ENCODE measurements at places on chromosomes 1 and 21.

DNA sequence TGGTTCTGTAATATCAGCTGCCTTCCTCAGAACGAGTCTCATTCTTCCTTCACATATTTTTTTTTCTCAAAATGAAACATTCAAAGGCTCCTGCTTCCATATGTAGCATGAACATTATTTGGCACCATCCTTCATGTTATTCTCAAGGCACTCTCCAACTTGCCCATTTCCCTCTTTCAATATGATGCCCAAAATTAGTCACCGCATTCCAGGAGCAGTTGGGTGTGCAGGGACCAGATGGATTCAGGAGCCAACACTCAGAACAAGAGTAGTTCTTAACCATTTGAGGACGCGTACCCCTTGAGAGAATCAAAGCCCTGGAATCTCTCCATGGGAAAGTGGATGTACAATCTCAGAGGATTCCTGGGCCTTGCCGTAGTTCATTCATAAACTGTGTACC lies 50.3 kb downstream of the KCNK1 start:
- no peak for DNase-seq

DNA sequence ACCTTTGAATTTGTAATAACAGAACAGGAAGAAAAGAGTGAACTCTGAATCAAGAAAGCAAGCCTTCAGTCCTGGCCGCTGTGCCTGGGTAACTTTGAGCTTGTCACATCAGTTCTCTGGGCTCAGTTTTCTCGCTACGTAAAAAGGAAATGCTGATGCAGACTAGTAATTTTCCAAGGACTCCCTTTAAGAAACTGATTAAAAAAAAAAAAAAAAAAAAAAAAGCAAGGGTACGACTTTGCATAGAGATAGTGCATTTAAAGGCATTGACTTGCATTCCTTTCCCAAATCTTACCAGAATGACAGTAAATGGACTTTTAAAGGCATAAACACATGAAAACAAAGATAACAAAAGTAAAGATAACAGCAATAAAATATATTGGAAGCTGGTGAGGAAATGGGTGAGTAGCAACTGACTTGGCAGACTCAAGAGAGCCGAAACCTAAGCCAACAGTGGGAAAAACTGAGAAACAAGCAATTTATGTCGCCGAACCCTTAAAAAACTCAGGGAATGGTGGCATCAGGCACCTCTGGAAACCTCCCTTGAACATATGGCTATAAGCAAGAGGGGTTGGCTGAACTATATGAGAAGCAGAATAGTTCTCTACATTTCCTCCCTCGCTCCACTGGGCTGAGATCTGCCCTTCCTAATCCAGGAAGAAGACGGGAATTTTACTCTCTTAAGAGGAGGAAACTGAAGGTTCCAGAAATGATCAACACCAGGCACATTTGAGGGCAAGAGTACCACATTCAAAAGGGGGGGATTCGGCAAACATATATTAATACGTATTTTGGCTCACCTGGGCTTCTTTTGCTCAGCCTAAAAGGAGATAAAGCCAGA lies 189.2 kb downstream of the CDC7 start:
- no peak for DNase-seq

- no peak for DNase-seq
These were observed 242.6 kb downstream of the PTPRU start for GRCh38 chr1:29478879-29479278.

GRCh38 chr1:201053155-201053860 lies 29.8 kb upstream of the KIF21B start:
- DNase-seq: no peak

GRCh38 chr1:179968994-179969919 lies 14.6 kb downstream of the CEP350 start:
- no peak for DNase-seq

DNA sequence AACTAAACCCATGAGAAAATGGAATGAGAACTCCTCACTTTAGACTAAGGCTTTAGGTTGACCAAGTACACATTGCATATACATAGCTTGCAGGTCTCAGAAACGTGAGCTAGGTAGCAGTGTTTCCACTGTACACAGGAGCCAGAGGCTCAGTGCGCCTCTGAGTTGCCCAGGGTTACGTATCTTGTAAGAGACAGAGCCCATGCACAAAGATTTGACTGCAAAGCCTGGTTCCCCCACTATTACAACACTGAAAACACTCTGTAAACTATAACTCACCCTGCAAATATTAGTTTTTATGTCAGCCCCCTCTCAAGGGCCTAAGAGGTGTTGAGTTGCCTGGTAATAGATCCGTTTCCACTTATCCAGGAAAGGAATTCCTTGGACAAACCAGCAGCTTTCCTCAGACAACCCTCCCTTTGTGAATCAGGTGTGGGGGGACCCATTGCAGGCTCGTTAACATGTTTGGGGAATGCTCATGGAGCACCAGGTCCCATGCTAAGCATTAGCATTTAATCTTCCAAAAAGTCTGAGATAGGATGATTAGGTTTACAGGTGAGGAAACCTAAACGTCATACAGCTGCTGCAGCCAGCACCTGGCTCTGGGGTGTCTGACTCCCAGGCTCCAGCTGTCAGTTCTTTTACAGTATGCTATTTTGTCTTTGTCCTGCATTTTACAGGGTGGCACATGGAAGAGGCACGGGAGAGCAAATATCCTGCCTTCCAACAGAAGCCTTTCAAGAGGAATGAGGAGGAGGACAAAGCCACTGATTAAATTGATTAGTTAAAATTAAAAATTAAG lies 25.7 kb downstream of the TENT5C start:
- DNase-seq: no peak

DNA sequence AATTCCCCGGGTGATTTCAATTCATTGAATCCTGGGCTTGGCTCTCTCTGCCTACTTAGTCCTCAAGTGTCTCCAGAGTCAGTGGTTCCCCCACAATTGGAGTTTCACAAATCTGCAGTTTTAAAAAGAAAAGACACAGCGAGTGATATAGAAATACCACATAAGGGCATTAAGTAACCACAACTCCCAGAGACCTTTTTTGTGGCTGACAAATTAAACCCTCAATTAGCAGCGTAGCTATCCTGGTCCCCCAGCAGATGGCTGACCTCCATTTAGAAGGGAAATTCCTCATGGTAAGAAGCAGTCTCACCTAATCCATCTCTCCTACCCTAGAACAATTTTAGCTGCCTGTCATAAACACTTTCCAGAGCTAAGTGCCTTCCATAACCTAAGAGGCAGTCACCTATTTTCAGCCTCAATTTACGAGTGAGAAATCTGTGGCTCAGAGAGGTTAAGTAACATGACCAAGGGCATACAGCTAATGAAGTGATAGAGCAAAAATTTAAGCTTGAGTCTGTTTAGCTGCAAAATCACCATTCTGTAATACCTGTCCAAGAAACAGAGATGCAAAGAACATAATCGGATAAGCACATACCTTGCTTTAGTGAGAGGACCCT lies 56.0 kb upstream of the NBPF3 start:
- DNase-seq: no peak

DNA sequence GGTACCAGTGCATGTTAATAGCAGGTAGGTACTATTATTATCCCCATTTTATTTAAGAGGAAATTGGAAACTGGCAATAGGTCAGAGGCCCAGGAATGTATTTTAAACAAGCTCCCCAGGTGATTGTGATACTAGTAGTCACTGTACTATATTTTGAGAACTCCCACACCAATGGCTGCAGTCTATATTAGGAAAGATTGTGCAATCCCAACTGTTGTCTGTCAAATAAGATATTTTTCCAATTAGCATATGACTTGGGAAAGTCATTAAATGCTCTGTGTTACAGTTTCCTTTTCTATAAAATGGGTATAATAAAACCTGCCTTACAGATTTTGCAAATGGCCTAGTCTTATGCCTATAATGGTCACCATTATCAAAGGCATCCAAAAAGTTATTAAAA lies 94.2 kb upstream of the DMRTA2 start:
- DNase-seq: no peak

- DNase-seq: no peak
These were observed 11.2 kb upstream of the NTMT2 start for GRCh38 chr1:170134521-170134920.

DNA sequence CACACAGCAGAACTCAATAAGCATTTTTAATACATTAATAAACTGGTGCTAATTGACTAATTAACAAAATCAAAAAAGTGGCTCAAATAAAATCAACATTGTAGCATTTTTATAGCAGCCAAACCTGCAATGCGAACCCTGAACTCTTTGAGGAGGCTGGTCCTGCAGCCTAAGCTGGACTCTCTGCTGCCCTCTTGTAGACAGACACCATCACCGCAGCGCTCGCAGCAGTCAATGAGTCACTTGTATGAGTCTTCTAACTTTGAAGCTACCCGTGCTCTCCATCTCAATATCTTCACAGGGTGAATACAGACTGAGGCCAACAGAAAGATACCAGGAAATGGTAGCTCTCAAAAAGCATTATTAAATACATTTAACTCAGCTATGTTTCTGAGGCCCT lies 9.7 kb upstream of the KRTAP7-1 start:
- DNase-seq: no peak

GRCh38 chr1:161092621-161093028 lies 3.3 kb upstream of the NECTIN4 start:
- no peak for DNase-seq

GRCh38 chr21:31014891-31015290 lies 23.4 kb downstream of the KRTAP19-8 start:
- no peak for DNase-seq

DNA sequence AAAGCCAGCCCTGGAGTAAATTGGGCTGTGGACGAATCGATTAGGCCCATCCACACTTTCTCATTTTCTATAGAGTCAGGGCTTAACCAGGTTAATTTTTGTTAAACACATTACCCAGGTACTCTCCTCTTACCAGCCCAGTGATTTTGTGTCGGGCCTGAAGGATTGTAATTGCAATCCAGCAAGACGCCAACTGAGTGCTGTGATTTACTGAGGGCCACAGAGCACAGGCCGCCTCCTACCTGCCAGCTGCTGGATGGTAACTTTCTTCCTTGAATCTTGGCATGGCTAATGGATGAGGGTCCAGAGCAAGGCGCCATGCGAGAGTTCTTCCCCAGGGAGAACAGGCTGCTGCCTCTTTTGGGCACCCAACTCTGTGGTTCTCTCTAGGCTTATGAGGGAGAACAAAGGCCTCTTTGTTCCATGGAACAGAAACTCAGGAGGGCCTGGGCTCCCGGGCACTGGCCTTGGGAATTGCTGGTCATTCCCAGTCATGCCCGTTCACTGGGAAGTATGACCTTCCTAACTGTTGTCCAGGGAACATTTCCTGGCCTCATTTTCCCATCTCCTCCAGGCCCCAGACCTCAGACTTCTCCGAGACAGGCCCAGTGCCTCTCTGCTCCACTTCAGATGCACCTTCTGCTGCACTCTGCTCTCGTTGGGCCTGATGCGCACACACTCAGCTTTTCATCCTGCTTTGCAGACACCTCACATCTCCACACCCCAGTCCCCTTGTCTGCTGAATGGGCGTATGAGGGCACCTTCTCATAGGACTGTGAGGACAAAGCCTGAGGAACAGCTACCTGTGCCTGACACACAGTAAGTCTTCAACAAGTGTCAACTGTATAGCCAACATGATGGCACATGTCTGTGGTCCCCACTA lies 57.3 kb downstream of the SYF2 start:
- DNase-seq: no peak

GRCh38 chr1:152458384-152459185 lies 44.5 kb upstream of the CRNN start:
- peak; percentile 63 for DNase-seq

DNA sequence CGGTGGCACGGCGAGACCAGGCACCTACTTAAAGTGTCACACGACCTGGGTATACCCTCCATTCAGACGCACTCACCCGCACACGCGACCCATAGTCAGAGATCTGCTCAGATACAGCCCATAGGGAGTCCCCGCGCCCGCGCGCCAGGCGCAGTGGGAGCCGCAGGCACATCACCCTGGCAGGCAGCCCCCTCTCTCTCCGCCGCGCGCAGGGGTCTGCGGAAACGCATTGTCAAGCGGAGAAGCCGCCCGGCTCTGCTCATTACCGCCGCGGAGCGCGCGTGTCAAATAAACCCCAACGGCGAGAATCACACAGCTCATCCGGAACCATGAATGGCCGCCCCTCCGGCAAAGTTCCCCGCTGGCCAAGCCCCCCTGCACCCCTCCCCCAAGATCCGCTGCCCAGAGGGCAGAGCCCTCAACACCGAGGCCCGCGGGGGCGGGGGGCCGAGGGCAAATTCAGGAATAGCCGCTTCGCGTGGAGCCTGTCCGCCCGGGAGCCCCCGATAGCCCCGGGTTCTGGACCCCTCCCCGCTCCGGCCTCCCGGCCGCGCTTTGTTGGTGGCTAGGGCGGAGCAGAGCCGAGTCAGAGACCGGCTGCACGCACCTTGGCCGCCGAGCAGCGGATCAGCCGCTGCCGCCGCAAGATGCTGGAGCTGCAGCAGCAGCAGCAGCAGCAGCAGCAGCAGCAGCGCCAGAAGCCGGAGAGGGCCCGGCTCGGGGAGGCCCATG lies 522 bp downstream of the LRP8 start:
- DNase-seq: no peak

DNA sequence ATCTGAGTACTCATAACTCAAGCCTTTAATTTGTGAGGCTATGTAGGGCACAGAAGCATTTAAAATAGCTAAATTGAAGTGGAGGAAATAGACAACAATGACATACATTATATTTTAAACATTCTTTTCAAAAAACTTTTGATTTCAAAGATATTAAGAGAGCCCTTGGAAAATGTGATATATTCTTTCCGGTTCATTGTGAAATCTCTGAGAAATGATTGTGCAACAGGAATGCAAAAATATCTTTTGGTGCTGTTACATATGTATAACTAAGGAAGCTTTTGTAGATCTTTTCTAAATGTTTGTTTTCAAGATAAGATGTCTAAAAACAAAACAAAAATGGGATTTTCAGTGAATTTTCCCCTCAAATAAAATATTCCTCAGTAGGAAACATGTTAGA lies 185.2 kb downstream of the LEPR start:
- DNase-seq: no peak

GRCh38 chr1:179205284-179205683 lies 24.2 kb downstream of the ABL2 start:
- DNase-seq: no peak

GRCh38 chr1:236808564-236809130 lies 13.6 kb downstream of the MTR start:
- no peak for DNase-seq

DNA sequence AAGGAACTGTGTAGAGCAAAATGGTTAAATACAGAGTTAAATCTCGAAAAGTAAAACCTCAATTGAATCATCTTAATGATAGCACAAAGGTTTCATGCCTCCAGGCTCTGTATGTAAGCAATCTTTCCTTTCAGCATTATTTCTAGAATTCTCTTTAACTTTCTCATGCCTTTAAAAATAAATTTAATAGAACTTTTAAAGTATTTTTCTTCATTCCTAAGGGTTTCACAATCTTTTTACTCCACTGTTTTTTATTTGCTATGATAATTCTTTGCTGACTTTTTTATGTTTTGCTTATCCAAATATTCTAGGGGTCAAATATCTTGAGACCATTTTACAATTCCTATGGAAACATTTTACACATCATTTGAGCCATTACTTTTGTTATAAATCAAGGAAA lies 288.0 kb downstream of the BACH1 start:
- DNase-seq: no peak

DNA sequence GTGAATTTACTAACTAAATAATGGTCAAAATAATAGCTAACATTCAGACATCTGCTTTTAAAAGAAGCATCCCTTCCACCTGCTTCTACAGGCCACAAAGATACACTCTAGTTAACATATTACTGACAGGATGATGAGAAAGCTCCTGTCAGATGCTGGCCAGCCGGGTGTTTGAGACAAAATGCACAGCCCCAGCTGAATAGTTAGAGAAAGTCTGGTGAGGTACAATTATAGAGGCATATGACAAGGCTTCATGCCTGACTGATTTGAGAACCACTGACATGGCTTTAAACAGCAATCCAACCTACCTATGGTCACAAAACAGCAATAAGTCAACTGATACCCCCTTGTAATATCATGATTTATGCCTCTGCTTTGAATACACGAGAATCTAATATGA lies 137.0 kb downstream of the DENND1B start:
- DNase-seq: no peak

GRCh38 chr1:43002766-43003165 lies 44.1 kb upstream of the SLC2A1 start:
- DNase-seq: no peak
